ENCODE measurements at places on chromosomes 3 and 15. TPM values are rescaled to one million over a fixed set of nuclear protein-coding genes. Genes with fewer than 3 reads are reported as not detected.

CIAO2A gene
- total RNA-seq = 223 TPM

RBPMS2 gene
- total RNA-seq = not detected

POPDC2 gene
- not detected for total RNA-seq

SLC27A2 gene
- total RNA-seq = 0.39 TPM

TMEM40 gene
- not detected for total RNA-seq

ALDH1L1 gene
- total RNA-seq = not detected

UCN2 gene
- total RNA-seq = 4.3 TPM

COL8A1 gene
- 25.1 TPM for total RNA-seq

SLC9A9 gene
- 0.84 TPM for total RNA-seq

IL17RC gene
- total RNA-seq = 23.2 TPM

C3orf70 gene
- total RNA-seq = 8.2 TPM

SCG5 gene
- 91.9 TPM for total RNA-seq

NR1I2 gene
- total RNA-seq = not detected

CD276 gene
- total RNA-seq = 72.2 TPM

PDCD10 gene
- 146 TPM for total RNA-seq

ANO10 gene
- total RNA-seq = 29.8 TPM

SKOR1 gene
- not detected for total RNA-seq

GP5 gene
- not detected for total RNA-seq

BCL2A1 gene
- 3.0 TPM for total RNA-seq

PLA1A gene
- 0.20 TPM for total RNA-seq
